NCI-H187 treated with DMSO at 0.1 percent for 48 hours (cell line): ENCODE measurements at places on chromosomes 2 and 18.

- no peak for DNase-seq
These were observed 589.2 kb upstream of the LRRTM1 start for GRCh38 chr2:80893711-80894110.

- DNase-seq = no peak
These were observed 186.2 kb downstream of the CMPK2 start for GRCh38 chr2:6679471-6679870.

DNA sequence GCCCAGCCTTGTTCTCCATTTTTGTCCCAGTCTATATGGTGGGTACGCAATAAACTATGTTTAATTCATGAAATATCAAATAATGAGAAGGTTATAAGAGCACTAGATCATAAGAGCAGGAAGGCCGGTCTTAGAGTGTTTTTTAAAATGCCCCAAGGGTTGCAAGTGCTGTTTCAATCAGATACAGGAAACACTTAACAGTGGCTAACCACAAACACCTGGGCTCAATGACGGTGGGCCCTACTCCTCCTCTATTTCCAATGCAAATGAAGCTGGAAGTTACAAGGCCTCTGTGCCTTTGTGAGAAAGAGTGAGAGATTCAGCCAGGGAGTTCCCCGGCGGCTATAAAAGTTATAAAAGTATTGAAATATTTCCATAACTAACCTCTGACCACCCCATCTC lies 18.9 kb upstream of the WDR33 start:
- DNase-seq = no peak

DNA sequence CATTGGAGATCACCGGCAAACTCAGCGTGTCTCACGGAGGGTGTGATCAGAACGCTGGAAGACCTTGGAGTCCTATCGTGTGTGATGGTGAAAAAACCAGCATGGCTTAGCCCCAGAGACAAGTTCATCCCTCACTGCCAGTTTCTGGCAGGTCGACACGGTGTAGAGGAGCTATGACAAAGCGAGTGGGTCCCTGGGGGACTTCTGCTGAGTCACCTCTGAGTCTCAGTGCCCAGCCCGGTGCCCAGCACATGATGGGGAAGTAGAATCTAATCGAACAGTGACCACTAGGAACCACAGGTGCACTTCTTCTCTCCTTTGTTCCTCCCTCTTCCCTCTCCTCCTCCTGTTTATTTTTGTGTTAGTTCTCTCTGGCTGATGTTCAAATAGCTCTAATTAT lies 45.9 kb upstream of the KCNF1 start:
- DNase-seq = no peak

DNA sequence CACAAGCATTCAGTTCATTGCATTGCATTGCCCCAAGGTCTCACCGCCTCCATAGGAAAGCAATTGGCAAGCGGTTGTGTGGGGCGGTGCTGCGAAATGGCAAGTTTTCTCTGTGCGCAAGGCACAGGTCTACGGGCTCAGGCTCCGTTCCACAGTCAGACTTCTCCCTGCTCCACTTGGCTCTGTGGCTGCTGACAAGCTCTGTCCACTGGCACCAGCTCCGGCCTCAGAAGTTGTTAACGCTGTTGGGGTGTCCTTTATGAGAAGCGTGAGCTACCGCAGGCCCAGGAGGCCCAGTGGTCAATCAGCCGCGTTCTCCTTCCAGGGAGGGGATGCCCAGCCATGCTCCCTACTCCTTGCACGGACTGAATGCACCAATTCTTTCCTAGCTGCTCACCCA lies 87.0 kb upstream of the GATA6 start:
- DNase-seq = no peak

DNA sequence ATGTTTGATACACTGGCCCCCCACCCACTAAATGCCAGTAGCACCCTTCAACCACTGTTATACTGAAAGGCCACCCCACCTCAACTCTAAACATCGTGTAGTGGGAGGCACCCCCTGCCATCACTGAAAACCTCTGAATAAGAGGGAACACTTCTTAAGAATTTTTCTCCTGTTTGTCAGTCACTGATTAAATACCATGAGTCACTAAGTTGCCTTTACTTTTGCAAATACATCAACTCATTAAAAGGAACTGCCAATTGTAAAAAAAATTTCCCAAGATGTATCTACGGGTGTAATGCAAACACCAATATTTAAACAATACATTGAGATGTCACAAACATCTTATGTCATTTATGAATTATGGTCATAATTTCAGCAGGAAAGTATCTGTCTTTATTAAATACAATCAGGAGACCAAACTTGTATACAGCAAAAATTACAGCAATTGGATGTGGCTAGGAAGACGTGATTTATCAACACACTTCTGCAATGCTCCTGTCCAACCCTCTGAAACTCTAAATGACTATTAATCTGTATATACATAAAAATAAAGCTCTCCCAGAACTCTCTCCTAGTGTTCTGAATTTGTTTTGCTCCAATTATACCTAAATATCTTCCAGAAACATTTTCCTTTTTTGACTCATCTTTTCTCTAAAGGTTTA lies 144.1 kb upstream of the STK17B start:
- no peak for DNase-seq

GRCh38 chr18:34330308-34330707 lies 105.6 kb upstream of the NOL4 start:
- no peak for DNase-seq

GRCh38 chr2:222381566-222381965 lies 42.8 kb upstream of the SGPP2 start:
- DNase-seq = no peak

DNA sequence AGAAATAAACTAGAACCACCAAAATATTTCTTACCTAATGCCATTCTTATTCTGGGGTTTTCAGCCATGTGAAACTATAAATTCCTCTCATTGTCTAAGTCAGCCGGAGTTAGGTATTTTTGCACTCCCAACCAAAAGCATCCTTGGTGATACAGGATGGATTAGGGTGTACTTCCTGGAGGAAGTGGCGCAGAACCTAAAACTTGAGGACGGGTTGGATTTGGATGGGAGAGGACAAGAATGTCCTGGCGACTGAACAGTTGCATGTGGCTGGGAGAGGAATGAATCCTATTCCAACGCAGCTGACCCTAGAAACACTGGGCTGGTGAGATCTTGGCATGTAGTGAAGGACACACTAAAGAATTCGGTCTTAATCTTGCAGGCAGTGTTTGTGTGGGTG lies 58.5 kb downstream of the E2F6 start:
- DNase-seq = no peak

GRCh38 chr2:173854840-173855239 lies 110.3 kb downstream of the SP3 start:
- DNase-seq = no peak

- no peak for DNase-seq
These were observed 138.6 kb upstream of the SCN7A start for GRCh38 chr2:166632616-166633015.

GRCh38 chr2:195407783-195408182 lies 249.2 kb upstream of the SLC39A10 start:
- no peak for DNase-seq

- no peak for DNase-seq
These were observed 33.5 kb upstream of the CCDC93 start for GRCh38 chr2:118047380-118047826.

- no peak for DNase-seq
These were observed 223.5 kb downstream of the HRH4 start for GRCh38 chr18:24683925-24684324.

GRCh38 chr2:85913884-85914881 lies 25.4 kb upstream of the ST3GAL5 start:
- no peak for DNase-seq

GRCh38 chr2:166335284-166335683 lies 40.5 kb downstream of the SCN9A start:
- DNase-seq = no peak

GRCh38 chr2:33559328-33559727 lies 39.8 kb downstream of the FAM98A start:
- DNase-seq = no peak

GRCh38 chr2:8860239-8860638 lies 22.8 kb upstream of the KIDINS220 start:
- no peak for DNase-seq

DNA sequence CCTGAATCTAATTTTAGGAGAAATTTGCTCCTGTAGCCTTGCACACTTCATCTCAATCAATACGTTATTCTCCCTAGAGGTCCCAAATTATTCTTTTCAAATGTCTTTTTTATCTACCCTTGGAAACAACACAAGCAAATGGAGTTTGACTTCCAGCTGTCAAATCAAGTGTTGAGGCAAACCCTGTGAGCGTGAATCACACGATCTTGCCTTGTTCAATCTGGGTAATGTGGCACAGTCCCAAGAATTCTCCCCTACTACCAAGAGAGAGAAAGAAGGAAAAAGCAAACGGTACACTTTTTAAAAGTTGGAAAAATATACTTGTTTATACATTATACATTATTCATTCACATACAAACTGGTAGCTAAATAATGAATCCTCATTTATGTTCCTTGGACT lies 2035.3 kb upstream of the CELF4 start:
- DNase-seq = no peak

- no peak for DNase-seq
These were observed 51.5 kb downstream of the FHOD3 start for GRCh38 chr18:36348971-36349417.

- DNase-seq = no peak
These were observed 243.6 kb downstream of the TMEM182 start for GRCh38 chr2:103005393-103005792.

- DNase-seq = no peak
These were observed 65.8 kb downstream of the RNF144A start for GRCh38 chr2:6982934-6983589.
